ENCODE measurements at places on chromosomes 2 and 18.

DNA sequence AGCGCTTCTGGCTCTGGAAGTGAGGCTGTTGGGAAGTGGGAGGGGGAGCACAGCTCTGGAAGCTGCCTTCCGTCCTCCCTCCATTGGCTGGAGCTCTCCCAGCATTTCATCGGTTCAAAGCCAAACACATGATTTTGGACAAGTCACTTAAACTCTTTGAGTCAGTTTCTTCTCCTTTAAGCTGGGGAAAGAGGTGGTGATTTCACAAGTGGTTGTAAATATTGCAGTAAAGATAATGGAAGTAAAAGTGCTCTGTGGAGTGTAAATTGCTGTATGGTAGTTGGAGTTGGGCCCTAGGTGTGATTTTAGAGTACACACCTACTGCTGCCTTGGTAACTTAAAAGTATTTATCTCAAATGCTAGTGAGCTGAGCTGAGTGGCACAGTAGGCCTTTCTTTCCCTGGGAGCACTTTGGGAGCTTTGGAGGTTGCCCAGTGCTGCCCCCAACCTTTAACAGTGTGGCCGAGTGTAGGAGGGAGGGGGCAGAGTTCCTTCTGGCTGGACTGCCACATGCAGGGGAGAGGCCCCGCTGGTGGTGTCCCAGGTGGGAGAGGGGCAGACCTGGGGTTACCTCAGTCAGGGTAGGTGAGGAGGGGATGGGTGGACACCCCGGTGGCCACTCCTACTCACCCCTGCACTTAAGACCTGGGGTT lies 54.7 kb downstream of the ASAP2 start:
- no peak for DNase-seq

GRCh38 chr18:37717098-37717497 lies 151.5 kb upstream of the CELF4 start:
- DNase-seq, result no peak

DNA sequence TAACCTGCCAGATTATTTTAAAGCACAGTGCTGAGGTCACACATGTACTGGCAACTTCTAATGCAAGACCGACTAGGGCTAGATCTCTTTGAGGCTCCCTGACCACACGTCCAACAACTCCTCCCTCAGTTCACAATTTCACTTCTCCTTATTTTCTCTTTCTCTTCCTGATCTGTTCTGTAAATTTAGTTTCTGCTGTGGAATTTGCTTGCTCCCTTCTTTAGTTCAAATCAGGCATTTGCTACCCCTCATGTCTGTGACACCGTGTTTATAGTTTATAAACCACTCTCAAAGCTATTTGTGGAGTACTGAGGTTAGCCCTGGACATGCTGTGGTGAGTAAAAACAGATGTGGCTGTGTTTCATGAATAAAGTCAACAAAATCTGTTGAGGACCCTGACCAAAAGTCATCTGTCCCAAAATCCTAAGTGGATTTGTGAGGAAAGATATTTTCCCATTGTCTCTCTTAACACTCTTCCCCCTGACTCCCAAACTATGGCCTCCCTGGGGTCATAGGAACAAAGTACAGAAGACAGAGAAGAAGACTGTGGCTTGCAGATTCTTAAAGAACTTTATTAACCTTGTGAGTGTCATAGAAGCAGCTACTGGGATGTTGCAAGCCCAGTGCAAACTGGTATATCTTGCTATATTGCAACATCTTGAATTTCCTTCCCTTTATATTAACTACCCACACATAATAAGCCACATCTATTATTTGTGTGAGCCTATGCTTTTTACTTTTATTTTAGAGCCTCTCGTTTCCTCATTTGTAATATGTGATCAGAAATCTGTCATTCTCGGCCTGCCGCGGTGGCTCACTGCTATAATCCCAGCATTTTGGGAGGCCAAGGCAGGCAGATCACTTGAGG lies 3.5 kb upstream of the NAGK start:
- DNase-seq, result no peak

- no peak for DNase-seq
Measured at GRCh38 chr2:126720638-126721037, 64.7 kb downstream of the GYPC start.

- no peak for DNase-seq
Measured at GRCh38 chr2:28294451-28294850, 98.2 kb upstream of the FOSL2 start.

DNA sequence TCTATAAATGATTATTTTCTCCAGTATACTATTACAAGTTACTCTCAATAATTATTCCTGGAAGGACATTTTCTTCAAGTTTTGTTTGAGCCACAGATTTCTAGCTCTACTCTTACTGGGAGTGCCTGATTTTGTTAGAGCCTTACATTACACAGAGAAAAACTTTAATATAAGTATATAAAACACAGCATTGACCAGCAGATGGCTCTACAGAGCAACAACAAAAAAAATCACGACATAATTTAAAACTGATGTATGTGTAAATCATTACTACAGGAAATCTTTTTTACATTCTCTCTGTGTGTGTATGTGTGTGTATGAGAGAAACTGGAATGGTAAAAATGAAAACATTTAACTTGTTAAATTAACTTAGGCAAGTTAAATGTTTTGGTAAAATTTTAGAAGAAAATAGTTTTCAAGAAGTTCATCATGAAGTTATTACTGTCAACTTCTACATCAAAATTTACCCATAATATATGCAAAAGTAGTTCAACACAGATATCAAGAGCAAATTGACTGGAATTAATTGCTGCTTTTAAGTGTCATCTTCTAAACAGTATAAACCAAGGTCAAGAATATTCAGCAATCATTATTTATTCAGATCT lies 103.3 kb downstream of the MDH1 start:
- DNase-seq, result no peak

GRCh38 chr2:44510246-44510645 lies 148.5 kb downstream of the CAMKMT start:
- DNase-seq, result no peak

DNA sequence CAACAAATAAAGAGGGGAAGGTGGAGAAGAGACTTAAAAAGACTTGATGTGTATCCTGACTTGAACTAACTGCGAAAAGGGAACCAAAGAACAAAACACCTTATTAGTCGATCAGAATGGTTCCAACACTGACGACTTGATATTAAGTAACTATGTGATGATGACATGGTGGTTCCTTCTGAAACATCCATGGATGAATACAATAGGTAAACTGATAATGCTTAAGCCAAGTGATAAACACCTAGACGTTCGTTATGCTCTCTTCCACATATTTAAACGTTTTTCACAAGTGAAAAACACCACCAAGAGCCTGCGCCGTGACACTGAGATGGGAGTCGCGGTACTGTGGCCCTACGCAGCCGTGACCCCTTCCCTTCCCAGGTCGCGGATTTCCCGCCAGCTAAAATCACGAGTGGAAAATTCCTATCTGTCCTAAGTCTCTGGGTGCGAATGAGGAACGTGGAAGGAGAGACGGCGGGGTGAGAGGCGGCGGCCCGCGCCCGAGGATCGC lies 797 bp downstream of the TTC32 start:
- no peak for DNase-seq

GRCh38 chr2:64228126-64228678 lies 84.0 kb upstream of the PELI1 start:
- no peak for DNase-seq

DNA sequence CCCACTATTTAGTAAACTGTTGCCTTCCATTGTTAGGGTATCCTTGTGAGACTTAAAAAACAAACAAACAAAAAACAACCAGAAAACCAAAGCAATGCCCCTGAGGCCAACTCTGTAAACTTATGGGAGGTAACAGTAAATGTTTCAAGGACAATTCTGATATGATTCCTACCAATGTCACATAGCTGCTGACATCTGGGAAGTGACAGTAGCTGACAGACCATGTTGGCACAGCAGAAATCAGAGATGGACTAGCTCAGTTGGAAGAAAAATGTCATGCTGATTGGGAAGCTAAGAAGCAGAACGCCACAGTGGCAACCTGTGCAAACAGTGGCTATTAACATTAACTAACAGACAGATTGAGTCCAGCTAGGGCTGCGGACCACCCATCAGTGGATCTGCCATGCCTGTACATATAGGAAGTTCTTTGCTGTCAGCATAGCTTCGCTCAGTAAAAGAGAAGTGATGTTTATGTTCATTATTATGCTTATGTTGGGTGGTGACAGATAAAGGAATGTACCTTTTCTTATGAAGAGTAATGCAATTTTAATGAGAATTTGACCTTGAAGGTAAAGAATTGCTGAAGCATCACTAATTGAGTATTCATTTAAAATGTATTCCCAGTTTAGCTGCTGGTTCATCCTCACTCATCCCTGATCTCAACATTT lies 180.6 kb downstream of the PARD3B start:
- DNase-seq, result no peak

GRCh38 chr18:13982126-13982525 lies 66.8 kb upstream of the MC2R start:
- no peak for DNase-seq

- no peak for DNase-seq
Measured at GRCh38 chr2:101884423-101884822, 107.3 kb upstream of the IL1R2 start.

DNA sequence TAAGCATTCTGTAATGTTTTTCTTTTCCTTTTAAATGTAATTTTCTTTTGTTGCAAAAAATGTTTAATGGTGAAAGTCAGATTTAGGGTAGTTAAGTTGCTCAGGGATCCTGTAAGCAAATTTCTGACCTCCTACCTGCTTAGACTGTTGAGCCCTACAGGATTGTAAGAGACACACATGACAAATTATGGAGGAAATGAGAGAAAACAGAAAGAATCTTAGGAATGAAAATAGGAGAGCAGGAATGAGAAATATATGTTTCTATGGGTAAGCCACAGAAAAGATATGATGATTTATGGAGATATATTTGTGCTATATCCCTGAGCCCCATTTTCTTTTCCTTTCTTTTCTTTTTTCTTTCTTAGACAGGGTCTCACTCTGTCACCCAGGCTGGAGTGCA lies 28.3 kb downstream of the CYBRD1 start:
- no peak for DNase-seq

DNA sequence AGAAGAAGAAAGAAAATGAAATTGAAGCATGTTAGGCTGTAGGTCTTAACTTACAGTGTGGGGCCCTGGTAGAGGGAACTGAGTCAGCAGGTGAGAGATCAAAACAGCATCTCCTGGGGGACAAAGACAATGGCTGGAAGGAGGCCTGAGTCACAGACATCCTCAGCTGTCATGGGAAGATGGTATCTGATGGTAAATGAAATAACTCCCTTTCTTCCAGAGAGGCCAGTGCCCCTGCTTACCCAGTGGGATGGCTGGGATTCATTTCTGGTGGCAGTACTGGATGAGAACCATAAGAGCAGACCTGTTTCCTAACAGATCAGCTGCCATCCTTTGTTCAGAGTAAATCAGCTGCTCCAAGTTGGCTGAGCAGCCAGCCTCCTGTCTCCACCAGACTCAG lies 251.3 kb upstream of the EPAS1 start:
- DNase-seq, result no peak

GRCh38 chr2:204571041-204571440 lies 25.8 kb downstream of the PARD3B start:
- no peak for DNase-seq

DNA sequence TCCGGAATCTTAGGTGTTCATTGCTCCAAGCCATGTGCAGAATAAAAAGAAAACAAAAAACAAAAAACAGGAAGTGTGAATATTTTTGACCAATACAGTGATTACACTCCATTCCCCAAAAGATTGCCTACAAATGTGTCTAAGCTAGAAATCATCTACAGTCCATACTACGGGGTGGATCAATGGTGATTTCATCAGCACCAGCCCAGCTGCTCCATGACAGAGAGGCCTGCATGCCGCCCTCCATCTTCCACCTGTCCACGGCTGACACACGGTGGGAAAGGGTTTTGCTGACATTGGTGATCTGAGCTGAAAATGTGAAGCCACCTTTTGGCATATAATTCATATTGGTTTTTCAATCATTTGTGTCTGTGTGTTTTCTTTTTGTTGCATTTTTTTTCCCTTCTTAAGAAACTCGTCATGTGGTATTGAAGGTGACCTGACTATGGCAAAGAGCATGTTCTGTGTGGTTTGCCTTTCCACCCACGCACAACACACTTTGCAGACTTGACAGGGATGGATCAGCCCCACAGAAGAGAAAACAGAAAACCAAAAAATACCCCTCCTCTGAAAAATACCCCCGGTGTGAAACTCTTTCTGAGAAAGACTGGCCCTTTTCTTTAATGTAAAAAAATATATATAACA lies 533.1 kb downstream of the RNF144A start:
- DNase-seq, result no peak

DNA sequence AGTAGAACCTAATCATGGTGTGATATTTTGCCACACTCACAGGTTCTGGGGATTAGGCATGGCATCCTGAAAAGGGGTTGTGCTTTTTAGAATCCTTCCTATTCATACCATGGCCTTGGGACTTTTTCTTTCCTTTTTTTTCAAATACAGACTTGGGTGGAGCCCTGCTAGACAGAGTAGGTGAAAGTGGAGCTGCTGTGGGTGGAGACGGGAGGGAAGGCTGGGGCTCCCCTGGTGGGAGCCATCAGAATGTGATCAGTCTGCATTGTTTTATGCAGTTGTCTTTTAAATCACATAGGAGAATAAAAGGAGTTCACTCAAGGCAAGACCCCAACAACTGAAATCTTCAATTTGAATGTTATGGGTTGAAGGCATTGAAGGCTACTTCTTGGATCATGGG lies 130.2 kb downstream of the VAPA start:
- DNase-seq, result no peak

DNA sequence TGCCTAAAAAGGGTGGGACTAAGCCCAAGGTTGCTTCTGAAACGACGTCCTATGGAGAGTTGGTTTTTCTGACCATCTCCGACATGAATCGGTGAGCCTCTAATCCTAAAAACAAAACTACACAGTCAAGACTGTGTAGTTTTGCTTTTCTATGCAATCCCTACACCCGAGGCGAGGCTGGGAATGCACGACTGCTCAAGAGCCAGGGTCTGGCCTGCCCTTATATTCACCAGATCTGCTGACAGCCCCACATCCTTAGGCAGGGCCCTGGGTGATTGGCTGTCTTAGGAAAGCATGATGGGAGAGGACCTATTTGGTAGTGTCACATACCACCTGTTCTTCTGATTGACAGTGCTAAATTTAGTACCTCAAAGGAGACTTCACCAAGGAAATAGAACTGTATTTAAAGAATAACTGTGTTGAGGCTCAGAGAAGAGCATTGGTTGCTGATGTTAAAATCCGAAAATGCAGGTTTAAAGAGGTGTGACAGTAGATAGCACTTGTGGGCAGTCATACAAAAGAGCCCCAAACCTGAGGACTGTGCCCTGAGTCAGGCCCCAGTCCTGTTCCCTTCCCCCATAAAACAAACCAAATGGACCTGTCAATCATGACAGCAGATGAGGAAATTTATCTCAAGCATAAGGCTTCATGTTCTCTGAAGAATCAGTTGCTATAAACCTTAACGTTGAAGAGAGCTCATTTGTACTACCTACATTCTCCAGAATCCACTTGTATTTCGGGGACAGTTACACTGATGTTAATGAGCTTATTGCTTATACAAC lies at the start of gene TTN:
Gene TTN, minus strand, starts transcription at position 197 of the 782 bp plus-strand sequence. CDS start 2,781 bp downstream, outside the sequence.
- DNase-seq, result no peak

Measured in T-helper 22 cell (primary cell).